ENCODE measurements at places on chromosomes 16 and 17. TPM values are rescaled to one million over a fixed set of nuclear protein-coding genes. Genes with fewer than 3 reads are reported as not detected.

SLC2A4 gene
- not detected for polyA plus RNA-seq

SPATA32 gene
- not detected for polyA plus RNA-seq

OR1A1 gene
- polyA plus RNA-seq: not detected

CPD gene
- polyA plus RNA-seq: 32.2 TPM

CLEC19A gene
- polyA plus RNA-seq: not detected

MYH1 gene
- not detected for polyA plus RNA-seq

OR3A2 gene
- polyA plus RNA-seq: not detected

PIGL gene
- 3.6 TPM for polyA plus RNA-seq

- DNase-seq: no peak
Observed at GRCh38 chr16:1221628-1222552, 3.2 kb downstream of the TPSG1 start.

- DNase-seq: peak; percentile 39
Observed at GRCh38 chr17:61970030-61970429, 42.2 kb upstream of the INTS2 start.

DNA sequence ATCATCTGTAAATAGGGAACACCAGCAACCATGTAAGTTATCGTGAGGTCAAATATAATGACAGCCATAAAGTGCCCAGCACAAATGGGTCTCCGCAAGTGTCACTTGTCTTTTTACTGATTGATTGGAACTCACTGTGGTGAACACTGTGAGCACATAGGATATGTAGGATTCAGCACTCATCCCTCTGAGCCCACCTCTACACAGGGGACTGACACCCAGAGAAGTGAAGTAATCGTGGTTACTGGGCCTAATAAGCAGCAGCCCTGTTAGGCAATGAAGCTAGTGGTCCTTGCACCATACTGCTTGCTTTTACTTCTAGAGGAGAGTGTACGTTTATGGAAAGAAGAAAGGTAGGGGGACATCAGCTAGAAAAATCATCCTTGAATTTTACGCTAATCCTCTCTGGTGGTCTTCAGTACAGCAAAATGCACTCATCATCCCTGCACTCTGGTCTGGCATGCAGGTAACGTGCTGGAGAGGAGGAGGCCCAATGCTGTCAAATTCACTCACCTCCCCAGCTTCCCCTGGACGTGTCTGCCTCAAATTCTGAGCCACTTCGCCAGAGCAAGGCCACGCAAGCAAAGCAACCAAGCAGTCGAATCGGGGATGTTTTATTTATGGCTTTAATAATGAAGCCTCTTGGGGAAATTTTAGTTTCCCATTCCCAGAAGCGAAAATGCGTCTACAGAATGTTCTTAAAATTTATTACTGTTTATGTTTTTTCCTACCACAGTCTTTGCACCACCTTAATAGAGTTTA, 74.7 kb downstream of the YPEL2 start:
- no peak for DNase-seq

GRCh38 chr16:74709441-74709877, 8.8 kb upstream of the MLKL start:
- DNase-seq: peak; percentile 92

GRCh38 chr17:20998571-20999043, 44.2 kb downstream of the USP22 start:
- DNase-seq: no peak

DNA sequence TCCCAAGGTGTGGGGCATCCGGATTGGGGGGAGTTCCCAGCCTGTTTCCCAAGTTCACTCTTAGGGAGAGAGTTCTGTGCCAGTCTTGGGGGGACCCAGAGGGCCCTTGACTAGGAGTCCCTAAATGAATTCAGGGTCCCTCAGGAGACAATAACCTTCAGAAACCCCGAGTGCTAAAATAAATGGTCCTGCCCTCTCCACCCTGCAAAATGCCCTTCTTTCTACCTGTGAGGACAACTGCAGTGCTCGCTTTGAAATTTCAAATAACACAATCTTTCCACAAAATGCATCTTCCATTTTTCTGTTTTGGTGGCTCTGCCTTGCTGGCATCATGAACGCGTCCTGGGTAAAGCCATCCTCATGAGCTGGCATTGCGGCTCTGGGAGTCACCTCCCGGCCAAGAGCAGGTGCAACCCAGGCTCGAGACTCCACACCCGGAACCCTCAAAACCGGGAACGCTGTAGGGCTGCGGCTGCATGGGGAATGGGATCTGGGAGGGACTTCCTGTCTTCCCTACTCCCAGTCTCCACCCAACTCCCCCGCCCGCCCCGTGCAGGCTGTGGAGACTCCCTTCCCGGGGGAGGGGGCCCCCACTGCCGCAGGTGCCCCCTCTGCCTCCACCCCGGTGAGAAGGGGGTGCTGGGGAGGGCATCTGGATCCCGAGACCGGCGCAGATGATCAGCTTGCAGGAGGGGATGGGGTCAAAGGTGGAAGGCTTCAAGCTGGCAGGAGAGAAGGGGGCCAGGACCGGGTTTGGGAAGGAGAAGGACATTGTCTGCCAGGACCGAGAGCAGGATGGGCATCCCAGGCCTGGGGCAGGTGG, at the start of gene ZNF205:
Gene ZNF205 (plus strand): TSS at position 529 of the 823 bp plus-strand sequence. CDS start 845 bp downstream, outside the sequence.
- DNase-seq: no peak

DNA sequence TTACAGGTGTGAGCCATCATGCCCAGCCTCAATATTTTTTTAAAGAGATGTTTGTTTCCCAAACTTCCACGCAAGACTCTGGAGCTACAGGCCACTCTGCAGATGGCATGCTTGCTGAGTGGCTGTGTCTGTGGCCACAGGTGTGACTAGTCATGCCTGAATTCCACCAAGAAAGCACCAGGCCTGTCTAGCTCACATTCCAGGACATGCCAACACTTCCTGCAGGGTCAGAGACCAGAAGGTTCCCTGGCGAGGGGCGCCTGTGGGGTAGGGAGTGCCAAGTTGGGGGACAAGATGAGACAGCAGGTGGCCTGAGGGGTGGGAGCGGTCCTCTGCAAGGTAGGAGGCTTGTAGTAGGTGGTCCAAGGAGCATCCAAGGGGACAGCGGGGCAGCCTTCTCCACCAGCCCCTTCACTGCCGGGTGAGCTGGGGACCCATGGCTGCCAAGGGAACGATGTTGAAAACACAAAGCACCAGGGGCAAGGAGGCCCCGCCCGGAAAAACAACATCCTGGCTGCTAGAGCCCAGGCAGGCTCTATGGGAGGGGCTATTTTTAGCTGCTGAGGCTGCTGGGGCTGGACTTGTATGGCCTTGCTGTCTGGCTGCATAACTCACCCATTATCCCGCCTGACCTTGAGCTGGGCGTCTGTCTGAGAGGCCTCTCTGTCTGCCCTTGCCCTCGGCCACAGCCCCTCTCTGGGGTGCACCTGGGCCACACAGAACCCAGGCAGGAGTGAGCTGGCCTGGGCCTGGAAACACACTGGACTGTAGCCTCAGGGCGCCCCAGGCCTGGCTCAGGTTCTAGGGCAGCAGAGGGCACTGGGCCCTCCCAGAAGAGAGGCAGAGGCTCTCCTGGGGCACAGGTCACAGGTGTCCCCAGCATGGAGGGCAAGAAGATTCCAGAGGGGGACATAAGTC, 5.7 kb downstream of the TRIM47 start:
- DNase-seq: no peak

DNA sequence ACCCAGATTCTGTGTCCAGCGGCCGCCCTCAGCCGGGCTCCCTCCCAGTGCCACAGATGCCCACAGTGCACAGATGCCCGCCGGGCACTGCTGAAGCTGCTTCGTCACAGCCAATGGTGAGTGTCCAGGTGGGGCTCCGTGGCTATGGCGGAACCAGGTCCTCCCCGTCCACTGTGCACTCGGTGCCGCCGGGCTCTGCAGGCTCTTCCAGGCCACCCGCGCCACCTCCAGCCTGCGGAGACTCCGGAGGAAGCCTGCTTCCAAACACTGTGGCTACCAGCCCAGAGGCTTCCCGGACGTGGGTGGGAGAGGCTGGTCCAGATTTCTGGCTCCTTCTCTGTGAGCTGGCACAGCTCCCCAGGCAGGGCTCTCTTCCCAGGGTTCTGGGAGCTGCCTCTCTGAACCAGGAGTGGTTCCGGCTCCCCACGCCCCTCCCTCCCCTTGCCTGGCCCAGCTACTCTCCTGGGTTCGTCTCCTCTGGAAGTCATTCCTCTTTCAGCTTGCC, 2.8 kb upstream of the PYCR1 start:
- no peak for DNase-seq

- DNase-seq: no peak
Observed at GRCh38 chr17:79648181-79648831, 37.5 kb upstream of the RBFOX3 start.

- DNase-seq: no peak
Observed at GRCh38 chr16:19868421-19868820, 16.2 kb downstream of the GPRC5B start.

DNA sequence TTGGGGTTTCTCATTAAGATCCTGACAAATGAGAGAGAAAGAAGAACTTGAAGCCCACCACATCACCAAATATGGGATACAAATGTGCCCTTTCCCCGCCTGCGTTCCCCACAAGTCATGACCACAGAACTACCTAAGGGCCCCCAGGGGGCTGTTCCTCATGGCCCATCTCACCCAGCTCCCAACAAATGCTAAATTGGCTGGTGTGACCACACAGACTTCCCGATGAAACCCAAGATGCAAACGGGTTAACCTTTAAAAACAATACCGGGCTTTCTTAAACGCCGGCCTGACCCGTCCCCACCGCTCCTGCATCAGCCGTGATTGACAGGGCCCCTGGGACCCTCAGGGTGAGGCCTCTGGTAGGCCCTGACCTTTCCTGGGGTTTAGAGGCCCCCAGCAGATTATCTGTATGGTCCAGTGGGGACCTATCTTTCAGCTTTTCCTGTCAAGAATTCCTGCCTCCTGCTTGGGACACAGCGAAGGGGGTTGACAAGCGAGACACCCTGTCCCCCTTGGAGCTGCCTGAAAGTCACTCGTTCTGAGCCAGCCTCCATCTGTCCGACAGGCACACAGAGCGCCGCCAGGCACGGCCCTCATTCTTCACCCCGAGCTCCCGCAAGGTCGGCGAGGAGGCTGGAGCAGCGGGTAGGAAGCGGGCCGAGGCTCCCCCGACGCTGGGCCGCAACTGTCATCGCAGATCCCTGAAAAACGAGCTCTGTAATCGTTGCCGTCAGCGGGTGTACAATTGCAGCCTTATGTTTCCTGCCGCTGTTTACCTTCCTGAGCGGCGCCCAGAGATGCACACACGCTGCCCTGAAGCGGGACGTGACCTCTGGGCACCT, 300.1 kb downstream of the FOXL1 start:
- DNase-seq: no peak

DNA sequence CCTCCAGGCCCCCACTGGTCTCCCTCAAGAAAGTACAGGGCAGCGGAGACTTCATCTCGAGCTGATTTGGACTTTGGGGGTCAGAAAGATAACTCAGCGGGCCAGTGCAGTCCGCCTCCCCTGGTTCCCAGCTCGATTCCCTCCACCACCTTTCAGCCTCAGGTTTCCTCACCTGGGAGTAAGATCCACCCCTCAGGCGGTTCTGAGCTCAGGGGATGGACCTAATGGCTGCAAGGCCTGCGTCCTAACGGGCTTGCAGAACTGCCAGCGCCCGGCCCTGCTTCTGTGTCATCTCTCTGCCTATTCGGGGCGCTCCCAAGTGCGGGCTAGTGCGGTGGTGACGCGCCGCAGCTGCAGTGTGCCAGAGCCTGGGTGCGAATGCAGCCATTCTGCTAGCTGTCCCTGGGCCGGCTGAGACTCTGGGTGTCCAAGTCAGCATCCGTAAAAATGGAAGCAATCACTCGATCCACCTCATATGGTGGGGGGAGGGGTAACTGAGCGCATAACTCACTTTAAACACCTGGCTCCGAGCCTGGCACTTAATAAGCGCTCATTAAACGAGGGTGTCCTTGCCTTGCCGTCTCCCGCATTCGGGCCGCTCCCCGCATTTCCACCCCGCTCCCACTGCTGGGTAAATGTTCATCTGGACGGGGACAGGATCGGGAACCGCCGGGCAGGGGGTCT, 129.6 kb upstream of the LHX1 start:
- no peak for DNase-seq

DNA sequence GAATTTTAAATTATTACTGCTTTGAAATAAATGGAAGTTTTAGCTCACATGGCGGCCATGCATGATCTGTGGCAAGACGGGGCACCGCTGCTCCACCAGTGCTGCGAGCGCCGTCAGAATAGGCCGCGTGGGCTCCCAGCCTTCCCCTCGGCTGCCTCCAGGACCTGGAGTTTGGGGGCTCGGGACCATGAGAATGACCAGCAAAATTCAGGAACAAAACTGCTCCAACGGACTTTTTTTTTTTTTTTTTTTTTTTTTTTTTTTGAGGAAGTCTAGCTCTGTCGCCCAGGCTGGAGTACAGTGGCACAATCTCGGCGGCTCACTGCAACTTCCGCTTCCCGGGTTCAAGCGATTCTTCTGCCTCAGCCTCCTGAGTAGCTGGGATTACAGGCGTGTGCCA, 38.3 kb upstream of the AKAP1 start:
- peak; percentile 68 for DNase-seq

DNA sequence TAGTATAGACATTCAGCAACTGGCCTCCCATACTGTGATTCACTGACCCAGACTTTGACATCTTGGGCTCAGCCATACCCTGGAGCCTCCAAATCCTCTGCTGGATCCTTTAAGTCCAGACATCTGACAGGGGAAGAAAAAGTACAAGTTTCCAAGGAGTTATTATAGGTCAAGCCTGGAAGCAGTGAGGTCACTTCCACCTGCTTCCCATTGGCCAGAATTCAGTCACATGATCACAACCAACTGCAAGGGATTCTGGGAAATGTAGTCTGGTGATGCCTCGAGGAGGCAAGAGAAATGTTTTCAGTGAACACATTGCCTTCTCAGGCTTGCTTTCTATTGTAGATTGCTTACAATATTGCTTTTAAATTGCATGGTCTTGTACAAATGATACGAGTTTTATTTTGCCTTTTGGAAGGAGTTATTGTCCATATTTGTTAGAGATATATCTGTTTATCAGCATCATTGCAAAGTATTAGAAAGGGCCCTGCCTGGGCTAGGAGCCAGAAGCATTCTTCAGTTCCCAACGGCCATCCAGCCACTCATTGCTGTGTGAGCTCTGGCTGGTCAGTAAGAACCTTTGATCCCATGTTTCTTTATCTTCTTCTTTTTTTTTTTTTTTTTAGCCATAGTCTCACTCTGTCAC, 696.9 kb downstream of the WWOX start:
- DNase-seq: peak; percentile 60

DNA sequence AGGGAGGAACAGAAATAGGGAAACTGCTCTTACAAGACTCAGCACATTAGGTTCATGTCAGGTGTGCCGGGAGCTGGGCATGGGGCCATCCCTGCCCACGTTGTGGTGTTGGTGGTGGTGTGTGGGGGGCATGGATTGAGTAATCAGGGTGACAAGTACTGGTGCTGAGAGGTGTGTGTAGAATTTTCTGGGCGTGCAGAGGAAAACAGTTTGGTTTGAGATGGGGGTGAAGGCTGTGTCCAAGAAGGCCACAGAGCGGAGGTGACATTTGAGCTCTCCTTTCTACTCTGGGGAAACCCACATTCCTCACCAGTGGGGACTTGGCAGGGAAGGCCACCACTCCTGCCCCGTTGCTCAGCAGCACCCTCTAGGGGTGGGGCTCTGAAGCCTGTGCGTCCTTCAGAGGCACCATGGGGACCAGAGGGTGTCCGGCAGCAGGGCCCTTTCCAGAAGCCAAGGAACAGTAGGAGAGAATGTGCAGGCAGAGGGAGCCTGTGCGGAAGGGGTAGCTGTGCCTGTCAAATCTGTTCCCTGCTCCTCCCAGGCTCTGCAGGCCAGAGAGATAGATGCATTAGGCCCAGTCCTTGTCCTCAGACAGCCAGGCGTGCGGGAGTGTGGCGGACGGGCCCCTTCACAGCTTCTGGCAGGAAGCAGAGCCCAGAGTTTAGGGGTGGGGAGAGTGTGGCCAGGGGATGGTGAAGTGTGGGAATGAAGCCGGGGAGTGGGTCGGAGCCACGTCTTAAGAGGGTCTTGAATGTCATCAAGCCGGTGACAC, 48.7 kb upstream of the GSE1 start:
- peak; percentile 41 for DNase-seq
